Prostate gland (tissue), 2 donors: ENCODE measurements at places on chromosomes 7 and 10. TPM values are rescaled to one million over a fixed set of nuclear protein-coding genes. Genes with fewer than 3 reads are reported as not detected.
A peak's percentile ranks its signal among the peaks of the same experiment; 100 is the strongest.

GRCh38 chr7:98214811-98215321 lies 3.6 kb downstream of the BHLHA15 start:
- H3K4me3 ChIP-seq, result no peak overlapping the region
- no peaks in the 10 kb centered on the region for H3K27me3 ChIP-seq
- H3K4me1 ChIP-seq, result peaks cover 9% of the 10 kb centered on the region
- peak overlapping the region; percentile 88 for H3K27ac ChIP-seq
- H3K36me3 ChIP-seq, result no peaks in the 10 kb centered on the region

DNA sequence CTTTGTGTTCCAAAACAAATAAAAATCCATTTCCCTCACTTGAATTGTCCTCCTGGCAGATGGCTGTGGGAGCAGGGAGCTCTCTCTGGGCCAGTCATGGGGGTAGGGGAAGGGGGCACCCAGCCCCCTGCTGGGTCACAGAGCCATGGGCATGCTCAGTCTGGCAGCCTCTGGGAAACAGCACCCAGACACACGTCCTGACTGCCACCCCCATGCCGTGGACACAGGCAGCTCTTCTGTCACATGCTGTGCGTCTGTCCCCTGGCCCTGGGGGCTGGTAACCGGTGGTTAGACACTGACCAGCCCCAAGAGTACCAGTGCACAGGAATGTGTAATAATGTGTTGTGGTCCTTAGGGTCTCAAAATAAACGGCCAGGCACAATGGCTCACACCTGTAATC lies 47.0 kb downstream of the RASGEF1A start:
- no peak overlapping the region for H3K4me3 ChIP-seq
- no peaks in the 10 kb centered on the region for H3K4me1 ChIP-seq
- H3K36me3 ChIP-seq, result no peaks in the 10 kb centered on the region
- no peak for DNase-seq

- H3K4me3 ChIP-seq, result no peak overlapping the region
- H3K4me1 ChIP-seq, result no peaks in the 10 kb centered on the region
- no peaks in the 10 kb centered on the region for H3K36me3 ChIP-seq
- DNase-seq, result no peak
- no peaks in the 10 kb centered on the region for H3K27me3 ChIP-seq
These were observed 236.3 kb upstream of the ANKRD30A start for GRCh38 chr10:36888925-36889573.

DNA sequence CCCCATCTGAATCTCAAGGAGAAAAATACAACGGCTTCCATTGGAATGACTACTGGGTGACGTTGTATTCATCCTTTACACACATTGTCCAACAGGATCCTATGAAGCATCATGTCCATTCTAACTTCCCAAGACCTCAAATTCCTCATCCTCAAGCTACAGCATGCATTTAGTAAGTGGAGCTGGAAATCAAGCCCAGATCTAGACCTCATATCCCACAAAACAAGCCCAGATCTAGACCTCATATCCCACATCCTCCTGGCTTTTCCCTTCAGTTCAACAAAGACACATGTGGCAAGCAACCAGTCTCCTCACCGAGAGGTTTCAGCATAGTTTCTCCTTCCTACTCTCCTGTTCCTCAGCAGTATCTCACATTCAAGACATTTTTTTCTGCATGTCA lies 12.2 kb downstream of the IGF2BP3 start:
- H3K27ac ChIP-seq, result no peak overlapping the region
- H3K4me1 ChIP-seq, result no peaks in the 10 kb centered on the region
- no peak for DNase-seq
- peaks cover 10% of the 10 kb centered on the region for H3K27me3 ChIP-seq
- H3K4me3 ChIP-seq, result no peak overlapping the region

DNA sequence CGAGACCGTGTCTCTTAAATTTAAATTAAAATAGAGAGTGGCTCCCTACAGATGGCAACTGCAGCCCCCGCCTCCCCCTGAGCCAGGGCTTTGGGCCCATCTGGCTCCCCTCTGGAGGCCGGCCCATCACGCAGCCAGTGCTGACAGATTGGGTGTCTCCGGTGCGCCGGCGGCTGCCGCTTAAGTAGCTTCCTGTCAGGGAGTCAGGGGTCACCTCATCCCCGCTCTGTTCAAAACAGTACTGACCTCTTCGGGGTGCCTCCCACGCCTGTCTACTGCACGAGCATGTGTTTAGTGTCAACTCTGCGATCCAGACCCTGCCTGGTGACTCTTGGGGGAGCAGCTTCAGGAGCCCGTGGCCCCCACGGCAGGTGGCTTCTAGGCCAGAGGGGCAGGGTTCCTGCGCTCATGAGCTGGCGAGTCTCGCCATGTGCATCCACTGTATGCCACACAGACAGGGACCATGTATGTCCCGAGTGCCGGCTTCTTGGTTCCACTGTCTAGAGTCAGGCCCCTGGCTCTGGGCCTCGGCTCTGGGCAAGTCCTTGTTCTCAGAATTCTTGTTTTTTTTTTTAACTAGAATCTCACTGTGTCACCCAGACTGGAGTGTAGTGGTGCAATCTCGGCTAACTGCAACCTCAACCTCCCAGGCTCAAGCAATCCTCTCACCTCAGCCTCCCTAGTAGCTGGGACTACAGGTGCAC lies 36.1 kb downstream of the KCTD7 start:
- no peaks in the 10 kb centered on the region for H3K27me3 ChIP-seq
- no peaks in the 10 kb centered on the region for H3K4me1 ChIP-seq
- DNase-seq, result no peak
- H3K4me3 ChIP-seq, result no peak overlapping the region

GRCh38 chr7:138138244-138138643 lies 62.0 kb downstream of the AKR1D1 start:
- no peak for DNase-seq
- H3K36me3 ChIP-seq, result no peaks in the 10 kb centered on the region
- no peak overlapping the region for H3K27ac ChIP-seq
- no peaks in the 10 kb centered on the region for H3K4me1 ChIP-seq
- H3K27me3 ChIP-seq, result no peaks in the 10 kb centered on the region
- H3K4me3 ChIP-seq, result no peak overlapping the region

GRCh38 chr10:31146491-31147209 lies 115.0 kb upstream of the ZNF438 start:
- H3K27me3 ChIP-seq, result no peaks in the 10 kb centered on the region
- no peak overlapping the region for H3K4me3 ChIP-seq
- no peaks in the 10 kb centered on the region for H3K36me3 ChIP-seq
- DNase-seq, result no peak
- no peaks in the 10 kb centered on the region for H3K4me1 ChIP-seq

Gene SFTPA1
- not detected for total RNA-seq
